Left ventricle myocardium superior (tissue), 1 donor: ENCODE measurements at places on chromosomes 6 and 20. TPM values are rescaled to one million over a fixed set of nuclear protein-coding genes. Genes with fewer than 3 reads are reported as not detected.

DNA sequence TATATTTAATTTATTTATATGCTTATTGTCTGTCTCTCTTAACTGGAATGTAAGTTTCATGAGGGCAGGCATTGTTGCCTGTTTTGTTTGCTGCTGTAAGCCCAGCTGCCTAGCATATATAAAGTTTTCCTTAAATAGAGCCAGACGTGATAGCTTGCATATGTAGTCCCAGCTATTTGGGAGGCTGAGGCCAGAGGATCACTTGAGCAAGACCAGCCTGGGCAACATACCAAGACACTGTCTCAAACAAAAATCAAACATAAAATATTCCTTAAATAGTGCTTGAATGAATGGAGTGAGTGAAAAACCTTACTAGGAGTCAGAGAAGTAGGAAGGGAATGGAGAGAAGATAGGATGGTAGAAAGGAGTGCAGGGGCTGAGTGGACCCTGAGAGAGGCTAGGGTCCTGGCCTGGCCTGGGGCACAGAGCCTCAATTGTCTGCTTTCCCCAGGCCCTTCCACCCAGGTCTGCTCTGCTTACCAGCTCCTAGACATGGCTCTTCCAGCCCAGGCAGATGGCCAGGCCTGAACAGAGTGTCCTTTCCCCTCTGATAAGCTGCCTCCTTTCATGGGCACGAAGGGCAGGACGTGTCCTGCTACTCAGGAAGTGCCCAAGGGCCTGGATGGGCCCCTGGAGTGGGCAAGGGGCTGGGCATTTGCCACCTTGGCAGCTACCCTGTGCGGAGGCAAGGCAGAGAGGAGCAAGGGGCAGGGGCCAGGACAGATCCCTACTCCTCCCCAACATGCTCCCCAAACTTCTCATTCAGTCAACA is 17.7 kb upstream of the BAK1 start:
- peak; percentile 86 for DNase-seq

Gene RIMS4
- total RNA-seq: 0.12 TPM

GRCh38 chr20:21505810-21506530 is 7.9 kb downstream of the NKX2-2 start:
- DNase-seq: peak; percentile 67

Gene VSTM2L
- 10.3 TPM for total RNA-seq

- no peak for DNase-seq
Measured at GRCh38 chr6:159981071-159981402, 12.2 kb downstream of the IGF2R start.

DNA sequence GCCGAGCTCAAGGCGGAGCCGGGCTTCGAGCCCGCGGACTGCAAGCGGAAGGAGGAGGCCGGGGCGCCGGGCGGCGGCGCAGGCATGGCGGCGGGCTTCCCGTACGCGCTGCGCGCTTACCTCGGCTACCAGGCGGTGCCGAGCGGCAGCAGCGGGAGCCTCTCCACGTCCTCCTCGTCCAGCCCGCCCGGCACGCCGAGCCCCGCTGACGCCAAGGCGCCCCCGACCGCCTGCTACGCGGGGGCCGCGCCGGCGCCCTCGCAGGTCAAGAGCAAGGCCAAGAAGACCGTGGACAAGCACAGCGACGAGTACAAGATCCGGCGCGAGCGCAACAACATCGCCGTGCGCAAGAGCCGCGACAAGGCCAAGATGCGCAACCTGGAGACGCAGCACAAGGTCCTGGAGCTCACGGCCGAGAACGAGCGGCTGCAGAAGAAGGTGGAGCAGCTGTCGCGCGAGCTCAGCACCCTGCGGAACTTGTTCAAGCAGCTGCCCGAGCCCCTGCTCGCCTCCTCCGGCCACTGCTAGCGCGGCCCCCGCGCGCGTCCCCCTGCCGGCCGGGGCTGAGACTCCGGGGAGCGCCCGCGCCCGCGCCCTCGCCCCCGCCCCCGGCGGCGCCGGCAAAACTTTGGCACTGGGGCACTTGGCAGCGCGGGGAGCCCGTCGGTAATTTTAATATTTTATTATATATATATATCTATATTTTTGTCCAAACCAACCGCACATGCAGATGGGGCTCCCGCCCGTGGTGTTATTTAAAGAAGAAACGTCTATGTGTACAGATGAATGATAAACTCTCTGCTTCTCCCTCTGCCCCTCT is 1.1 kb downstream of the CEBPB start:
- peak; percentile 77 for DNase-seq

GRCh38 chr20:22374066-22374465 is 210.3 kb downstream of the FOXA2 start:
- DNase-seq: no peak

DNA sequence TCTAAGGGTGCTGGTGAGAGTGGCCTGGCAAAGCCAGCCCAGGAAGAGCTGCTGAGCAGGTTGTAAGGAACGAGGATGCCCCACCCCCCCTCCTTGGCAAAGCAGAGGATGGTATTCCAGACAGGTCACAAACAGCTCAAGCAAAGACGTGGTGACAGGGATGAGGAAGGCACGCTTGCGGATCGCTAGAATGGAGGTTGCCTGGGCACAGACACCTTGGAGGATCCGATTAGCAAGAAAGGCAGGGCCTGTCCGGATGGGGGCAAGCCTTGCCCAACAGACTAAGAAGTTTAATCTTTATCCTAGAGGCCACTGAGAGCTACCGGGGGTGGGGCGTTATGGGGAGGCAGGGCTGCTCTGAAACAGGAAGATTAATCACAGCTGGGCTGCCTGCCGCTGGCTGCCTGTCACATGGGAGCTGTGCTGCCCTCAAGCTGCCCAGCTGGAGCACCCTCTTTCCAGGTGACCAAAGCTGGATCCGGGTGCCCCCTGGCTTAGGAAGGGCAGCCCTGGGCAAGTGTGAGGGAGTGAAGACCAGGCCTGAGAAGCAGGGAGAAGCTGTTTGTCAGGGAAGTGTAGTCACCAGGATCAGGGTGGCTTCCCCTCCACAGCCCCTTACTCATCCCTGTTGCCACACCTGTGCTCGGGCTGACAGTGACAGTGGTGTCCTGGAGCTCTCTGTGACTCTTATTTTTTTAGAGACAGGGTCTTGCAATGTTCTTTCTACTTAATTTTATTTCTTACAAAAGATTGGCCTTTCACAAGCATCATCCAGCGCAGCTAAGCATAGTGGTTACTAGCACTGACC is 9.1 kb upstream of the MAPK13 start:
- peak; percentile 47 for DNase-seq

Gene C20orf202
- 0.25 TPM for total RNA-seq

DNA sequence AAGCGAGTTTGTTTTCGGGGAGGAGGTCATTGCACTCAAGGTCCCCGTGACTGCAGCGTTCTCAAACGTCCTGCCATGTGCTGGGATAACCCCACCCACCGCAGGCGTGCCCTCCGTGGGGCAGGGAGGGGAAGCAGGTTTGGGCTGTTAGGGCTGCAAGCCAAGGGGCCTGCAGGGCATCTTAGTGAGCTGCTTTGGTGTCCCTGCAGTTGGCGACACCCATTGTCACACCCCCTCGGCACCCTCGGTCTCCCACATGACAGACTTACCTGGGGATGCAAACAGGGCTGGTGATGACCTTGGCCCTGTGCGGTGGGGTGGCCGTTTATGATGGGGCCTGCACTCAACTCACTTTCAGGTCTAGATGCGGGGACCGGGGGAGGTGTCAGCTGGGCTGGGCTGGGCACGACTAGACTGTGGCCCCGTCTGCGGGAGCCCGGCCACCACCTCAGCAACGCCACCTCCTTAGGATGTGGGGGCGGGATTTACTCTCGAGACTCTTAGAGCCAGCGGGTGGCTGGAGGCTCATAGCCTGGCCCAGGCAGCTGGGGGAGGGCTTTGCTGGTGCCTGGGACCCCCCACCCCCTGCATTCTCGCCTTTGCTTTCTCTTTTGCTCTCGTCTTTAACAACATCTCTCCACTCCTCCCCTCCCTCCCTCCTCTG is 6.5 kb upstream of the GATA5 start:
- DNase-seq: no peak

DNA sequence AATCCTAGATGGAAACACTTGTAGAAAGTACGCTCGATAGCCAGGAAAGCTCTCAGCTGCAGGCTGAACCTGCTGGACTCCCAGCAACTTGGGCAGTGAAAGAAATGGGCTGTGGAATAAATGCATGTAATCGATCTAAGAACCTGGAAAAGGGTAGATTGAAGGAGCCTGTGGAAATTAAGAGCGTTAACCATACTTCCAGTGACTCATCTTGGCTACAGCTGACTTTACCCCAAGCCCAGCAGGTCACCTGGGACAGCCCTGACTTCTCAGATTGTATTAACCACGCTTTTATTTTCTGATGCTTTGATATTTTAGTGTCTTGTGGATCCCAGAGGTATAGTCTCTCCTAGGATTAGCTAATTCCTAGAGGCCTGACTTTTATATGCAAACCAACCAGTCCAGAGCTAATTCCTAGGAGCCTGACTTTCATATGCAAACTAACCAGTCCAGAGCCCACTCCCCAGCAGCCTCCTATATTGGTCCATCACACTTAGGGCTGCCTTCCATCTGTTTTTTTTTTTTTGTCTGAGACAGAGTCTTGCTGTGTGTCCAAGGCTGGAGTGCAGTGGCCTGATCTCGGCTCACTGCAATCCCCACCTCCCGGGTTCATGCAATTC is 86.3 kb downstream of the GMPR start:
- no peak for DNase-seq

- no peak for DNase-seq
Measured at GRCh38 chr6:47822856-47823554, 41.2 kb downstream of the OPN5 start.

Gene TP53TG5
- 2.1 TPM for total RNA-seq

Gene RGS17
- 0.05 TPM for total RNA-seq

- no peak for DNase-seq
Measured at GRCh38 chr20:31452575-31452974, 12.1 kb downstream of the DEFB123 start.
